ENCODE measurements at places on chromosomes 3 and 15. TPM values are rescaled to one million over a fixed set of nuclear protein-coding genes. Genes with fewer than 3 reads are reported as not detected.

CSPG5 gene
- 1.1 TPM for total RNA-seq

DNA sequence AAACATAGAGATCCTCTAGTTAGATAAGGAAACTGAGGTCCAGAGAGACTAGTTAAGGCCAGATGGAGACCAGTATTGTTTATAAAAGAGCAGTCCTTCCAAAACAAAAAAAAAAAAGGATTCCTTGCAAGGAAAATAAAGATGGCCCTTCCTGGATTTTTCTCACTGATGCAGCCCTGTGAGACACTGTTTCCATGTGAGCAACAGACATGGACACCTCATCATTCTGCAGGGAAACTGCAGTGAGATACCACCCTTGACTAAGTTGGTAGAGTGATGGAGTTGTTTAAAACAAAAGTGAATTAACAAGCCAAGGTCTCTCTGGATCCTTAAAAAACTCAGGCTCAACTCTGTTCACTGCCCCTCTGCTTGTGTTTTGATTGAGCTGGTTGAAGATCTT, 65.6 kb upstream of the MYZAP start:
- no peak overlapping the region for H3K27ac ChIP-seq
- DNase-seq: no peak
- peaks cover 4% of the 10 kb centered on the region for H3K4me1 ChIP-seq
- H3K27me3 ChIP-seq: no peaks in the 10 kb centered on the region
- H3K36me3 ChIP-seq: no peaks in the 10 kb centered on the region

KLHL40 gene
- total RNA-seq: 0.71 TPM

- H3K27ac ChIP-seq: no peak overlapping the region
- peak; percentile 17 for DNase-seq
- no peaks in the 10 kb centered on the region for H3K27me3 ChIP-seq
- no peak overlapping the region for H3K4me3 ChIP-seq
- H3K36me3 ChIP-seq: no peaks in the 10 kb centered on the region
Observed at GRCh38 chr3:159130108-159130507, 328.3 kb downstream of the MFSD1 start.

- H3K36me3 ChIP-seq: no peaks in the 10 kb centered on the region
- no peaks in the 10 kb centered on the region for H3K27me3 ChIP-seq
- no peak overlapping the region for H3K4me3 ChIP-seq
- H3K4me1 ChIP-seq: peaks cover 7% of the 10 kb centered on the region
- no peak for DNase-seq
Observed at GRCh38 chr3:174126990-174127758, 729.6 kb downstream of the NLGN1 start.

TMCO5A gene
- total RNA-seq: not detected

GPR156 gene
- total RNA-seq: 0.91 TPM

DNA sequence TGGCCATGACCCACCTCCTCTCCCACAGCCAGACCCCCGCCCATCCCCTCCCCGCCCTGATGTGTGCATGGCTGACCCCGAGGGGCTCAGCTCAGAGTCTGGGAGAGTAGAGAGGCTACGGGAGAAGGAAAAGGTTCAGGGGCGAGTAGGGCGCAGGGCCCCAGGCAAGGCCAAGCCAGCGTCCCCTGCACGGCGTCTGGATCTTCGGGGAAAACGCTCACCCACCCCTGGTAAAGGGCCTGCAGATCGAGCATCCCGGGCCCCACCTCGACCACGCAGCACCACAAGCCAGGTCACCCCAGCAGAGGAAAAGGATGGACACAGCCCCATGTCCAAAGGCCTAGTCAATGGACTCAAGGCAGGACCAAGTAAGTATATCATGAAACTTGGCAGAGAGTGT, 11.7 kb downstream of the MAP1A start:
- peaks cover 27% of the 10 kb centered on the region for H3K36me3 ChIP-seq
- no peaks in the 10 kb centered on the region for H3K4me1 ChIP-seq
- no peak overlapping the region for H3K4me3 ChIP-seq
- no peaks in the 10 kb centered on the region for H3K27me3 ChIP-seq

GRCh38 chr15:84608707-84609284, 8.0 kb downstream of the ZSCAN2 start:
- H3K27me3 ChIP-seq: no peaks in the 10 kb centered on the region
- H3K4me1 ChIP-seq: no peaks in the 10 kb centered on the region
- H3K36me3 ChIP-seq: peaks cover 16% of the 10 kb centered on the region
- H3K4me3 ChIP-seq: no peak overlapping the region

ADAMTS7 gene
- total RNA-seq: 2.4 TPM

- DNase-seq: no peak
- H3K4me3 ChIP-seq: no peak overlapping the region
- H3K36me3 ChIP-seq: no peaks in the 10 kb centered on the region
- H3K27ac ChIP-seq: no peak overlapping the region
- H3K27me3 ChIP-seq: no peaks in the 10 kb centered on the region
Observed at GRCh38 chr15:37045859-37046740, 54.2 kb downstream of the MEIS2 start.

P4HTM gene
- total RNA-seq: 0.36 TPM

OXSM gene
- 20.5 TPM for total RNA-seq

GRCh38 chr3:155884292-155884691, 13.8 kb downstream of the GMPS start:
- DNase-seq: no peak
- H3K36me3 ChIP-seq: no peaks in the 10 kb centered on the region
- no peak overlapping the region for H3K4me3 ChIP-seq
- no peak overlapping the region for H3K27ac ChIP-seq
- no peaks in the 10 kb centered on the region for H3K27me3 ChIP-seq

DNA sequence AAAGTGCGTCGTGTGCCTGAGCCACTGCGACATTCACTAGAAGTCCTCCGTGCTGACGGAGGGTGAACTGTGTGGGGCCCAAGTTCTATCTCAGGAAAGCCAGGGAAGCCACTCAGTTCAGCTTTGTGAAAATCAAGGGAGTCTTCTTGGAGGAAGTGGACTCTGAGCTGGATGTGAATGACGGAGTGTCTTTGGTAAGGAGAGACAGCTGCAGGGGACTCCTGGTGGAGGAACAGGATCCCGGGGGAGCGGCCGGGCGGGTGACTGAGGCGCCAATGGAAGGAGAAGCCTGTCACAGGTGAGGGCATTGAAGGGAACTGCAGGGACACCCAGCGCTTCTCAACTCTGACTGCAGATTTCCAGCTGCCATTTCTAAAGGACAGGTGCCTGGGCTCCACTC, 75.6 kb downstream of the APBA2 start:
- no peak for DNase-seq
- H3K4me3 ChIP-seq: no peak overlapping the region
- no peaks in the 10 kb centered on the region for H3K36me3 ChIP-seq

DNA sequence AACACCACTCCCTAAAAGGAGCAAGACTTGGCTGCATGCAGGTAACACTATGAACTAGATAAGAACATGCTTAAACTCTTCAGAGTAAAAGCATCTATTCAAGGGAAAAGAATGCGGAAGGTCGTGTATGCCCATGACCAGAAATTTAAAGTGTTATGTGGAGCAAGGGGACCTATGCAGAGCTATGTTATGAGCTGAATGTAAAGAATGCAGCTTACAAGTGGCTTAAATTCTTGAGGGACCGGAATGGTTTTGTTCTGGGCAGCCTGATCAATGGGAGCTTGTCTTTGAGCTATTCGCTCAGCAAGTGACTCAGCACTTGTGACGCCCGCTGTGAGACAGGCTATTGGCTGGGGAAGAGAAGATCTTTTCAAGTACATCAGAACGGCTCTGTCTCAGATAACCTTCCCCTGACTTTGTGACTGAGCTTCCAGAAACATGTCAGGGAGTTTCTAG, 367.5 kb upstream of the THBS1 start:
- peak overlapping the region; percentile 77 for H3K27ac ChIP-seq
- no peaks in the 10 kb centered on the region for H3K27me3 ChIP-seq
- peak; percentile 88 for DNase-seq
- no peak overlapping the region for H3K4me3 ChIP-seq

- H3K4me1 ChIP-seq: peaks cover 11% of the 10 kb centered on the region
- DNase-seq: no peak
- H3K36me3 ChIP-seq: no peaks in the 10 kb centered on the region
- no peak overlapping the region for H3K27ac ChIP-seq
Observed at GRCh38 chr3:157092230-157092629, 67.7 kb downstream of the CCNL1 start.

MORC1 gene
- not detected for total RNA-seq

HCN4 gene
- total RNA-seq: not detected

DNA sequence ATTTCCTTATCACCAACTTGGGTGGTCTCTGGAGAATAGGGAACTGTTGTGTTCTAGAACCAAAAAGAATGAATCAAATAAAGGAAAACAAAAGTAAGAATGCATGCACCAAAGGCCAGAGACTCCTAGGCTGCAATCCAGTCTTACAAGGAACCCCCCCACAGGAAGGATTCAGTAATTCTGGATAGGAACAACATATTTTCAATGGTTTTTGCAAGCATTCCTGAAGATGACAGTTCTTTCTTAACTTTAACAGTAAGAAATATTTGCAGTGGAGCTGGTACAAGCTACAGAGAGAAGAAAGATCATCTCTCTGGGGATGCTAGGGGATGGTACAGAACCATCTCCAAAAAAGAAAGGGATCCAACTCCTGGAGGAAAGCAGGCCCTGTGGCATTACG, 116.2 kb upstream of the CHRM5 start:
- peak; percentile 25 for DNase-seq
- peak overlapping the region; percentile 82 for H3K27ac ChIP-seq
- H3K36me3 ChIP-seq: peaks cover 24% of the 10 kb centered on the region
- no peak overlapping the region for H3K4me3 ChIP-seq
- peaks cover 27% of the 10 kb centered on the region for H3K4me1 ChIP-seq

PATL2 gene
- total RNA-seq: not detected

GOLGA8T gene
- not detected for total RNA-seq

MASP1 gene
- total RNA-seq: 0.34 TPM

- no peaks in the 10 kb centered on the region for H3K36me3 ChIP-seq
- no peak overlapping the region for H3K27ac ChIP-seq
- no peaks in the 10 kb centered on the region for H3K4me1 ChIP-seq
- 0 out of 2 replicates have a peak, but pooled peaks cover under 1% of the 10 kb centered on the region for H3K27me3 ChIP-seq
- no peak overlapping the region for H3K4me3 ChIP-seq
- DNase-seq: peak; percentile 77
Observed at GRCh38 chr15:68559345-68560310, 19.2 kb upstream of the CORO2B start.

- no peak for DNase-seq
- H3K27me3 ChIP-seq: no peaks in the 10 kb centered on the region
- no peaks in the 10 kb centered on the region for H3K36me3 ChIP-seq
Observed at GRCh38 chr3:24907106-24907505, 412.5 kb upstream of the THRB start.

- H3K27me3 ChIP-seq: peaks cover 15% of the 10 kb centered on the region
- DNase-seq: no peak
- peaks cover 3% of the 10 kb centered on the region for H3K4me1 ChIP-seq
- peak overlapping the region; percentile 33 for H3K4me3 ChIP-seq
- no peak overlapping the region for H3K27ac ChIP-seq
Observed at GRCh38 chr15:90893175-90894090, 9.1 kb downstream of the FES start.

EPHA3 gene
- 0.94 TPM for total RNA-seq

PCSK6 gene
- 0.13 TPM for total RNA-seq

GRM7 gene
- total RNA-seq: not detected

FBN1 gene
- 33.5 TPM for total RNA-seq

ZNF774 gene
- 1.8 TPM for total RNA-seq

DNA sequence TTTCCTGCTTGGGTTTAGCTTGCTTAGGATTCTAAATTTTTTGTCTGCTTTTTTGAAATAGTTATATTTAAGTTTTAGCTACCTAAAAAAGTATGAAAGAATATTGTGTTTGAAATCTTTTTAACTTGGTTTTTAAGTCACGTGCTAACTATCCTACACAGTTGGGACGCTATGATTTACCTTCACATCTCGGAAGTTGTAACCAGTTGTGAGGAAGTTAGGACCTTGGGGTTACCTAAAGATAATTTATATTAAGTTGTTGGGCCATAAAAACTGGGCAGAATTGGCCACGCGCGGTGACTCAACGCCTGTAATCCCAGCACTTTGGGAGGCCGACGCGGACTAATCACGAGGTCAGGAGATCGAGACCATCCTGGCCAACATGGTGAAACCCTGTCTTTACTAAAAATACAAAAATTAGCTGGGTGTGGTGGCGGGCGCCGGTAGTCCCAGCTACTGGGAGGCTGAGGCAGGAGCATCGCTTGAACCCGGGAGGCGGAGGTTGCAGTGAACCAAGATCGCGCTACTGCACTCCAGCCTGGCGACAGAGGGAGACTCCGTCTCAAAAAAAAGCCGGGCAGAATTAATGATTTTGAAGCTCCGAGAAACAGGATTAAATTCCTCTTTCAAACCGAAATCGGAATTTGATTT, 1.0 kb downstream of the ZFAND6 start:
- H3K36me3 ChIP-seq: no peaks in the 10 kb centered on the region
- H3K27ac ChIP-seq: peak overlapping the region; percentile 77
- peak overlapping the region; percentile 85 for H3K4me3 ChIP-seq
- peak; percentile 40 for DNase-seq

GRCh38 chr15:59229015-59229414, 22.4 kb downstream of the LDHAL6B start:
- peaks cover 24% of the 10 kb centered on the region for H3K36me3 ChIP-seq
- H3K4me1 ChIP-seq: no peaks in the 10 kb centered on the region
- H3K4me3 ChIP-seq: no peak overlapping the region
- H3K27me3 ChIP-seq: no peaks in the 10 kb centered on the region
- no peak for DNase-seq
- no peak overlapping the region for H3K27ac ChIP-seq

HHLA2 gene
- total RNA-seq: not detected

- no peak overlapping the region for H3K27ac ChIP-seq
- no peaks in the 10 kb centered on the region for H3K27me3 ChIP-seq
- H3K36me3 ChIP-seq: no peaks in the 10 kb centered on the region
- H3K4me1 ChIP-seq: no peaks in the 10 kb centered on the region
Observed at GRCh38 chr3:42117175-42118008, 26.2 kb downstream of the TRAK1 start.

XIRP1 gene
- 0.91 TPM for total RNA-seq

CHRNA7 gene
- total RNA-seq: 8.9 TPM

DNA sequence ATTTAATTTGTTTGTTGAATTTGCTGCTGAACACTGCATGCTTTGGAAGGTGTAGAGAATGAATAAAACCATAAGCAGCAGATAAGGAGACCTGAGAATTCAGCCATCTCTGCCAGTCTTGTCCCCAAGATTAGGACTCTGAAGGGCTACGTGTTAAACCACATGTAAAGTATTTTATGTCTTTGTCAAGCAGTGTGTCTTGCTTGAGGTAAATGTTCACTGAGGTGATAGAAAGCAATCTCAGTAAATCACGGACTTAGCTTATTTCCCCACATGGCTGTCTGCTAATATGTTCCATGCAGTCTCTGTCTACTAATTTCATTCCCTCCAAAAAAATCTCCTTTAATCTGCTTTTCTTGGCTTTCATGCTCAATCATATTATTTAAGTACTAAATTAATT, 467.1 kb downstream of the RAP2B start:
- DNase-seq: no peak
- no peak overlapping the region for H3K4me3 ChIP-seq
- H3K36me3 ChIP-seq: no peaks in the 10 kb centered on the region
- H3K27ac ChIP-seq: no peak overlapping the region
- no peaks in the 10 kb centered on the region for H3K4me1 ChIP-seq

LOXL1 gene
- 31.3 TPM for total RNA-seq

ERICH6 gene
- not detected for total RNA-seq

WDR53 gene
- 12.8 TPM for total RNA-seq

SLC24A5 gene
- total RNA-seq: not detected

SEC22A gene
- 35.3 TPM for total RNA-seq

GADL1 gene
- 0.08 TPM for total RNA-seq

Data from SJCRH30 (cell line).